ENCODE measurements at places on chromosomes 13 and 19.

GRCh38 chr13:101998129-101998528, 403.7 kb downstream of the FGF14 start:
- no peak for DNase-seq

GRCh38 chr19:4523306-4524110, 5.2 kb upstream of the PLIN4 start:
- no peak for DNase-seq

- no peak for DNase-seq
Observed at GRCh38 chr13:77448689-77449088, 86.8 kb upstream of the SCEL start.

- no peak for DNase-seq
Observed at GRCh38 chr13:32253911-32254399, 61.2 kb downstream of the ZAR1L start.

DNA sequence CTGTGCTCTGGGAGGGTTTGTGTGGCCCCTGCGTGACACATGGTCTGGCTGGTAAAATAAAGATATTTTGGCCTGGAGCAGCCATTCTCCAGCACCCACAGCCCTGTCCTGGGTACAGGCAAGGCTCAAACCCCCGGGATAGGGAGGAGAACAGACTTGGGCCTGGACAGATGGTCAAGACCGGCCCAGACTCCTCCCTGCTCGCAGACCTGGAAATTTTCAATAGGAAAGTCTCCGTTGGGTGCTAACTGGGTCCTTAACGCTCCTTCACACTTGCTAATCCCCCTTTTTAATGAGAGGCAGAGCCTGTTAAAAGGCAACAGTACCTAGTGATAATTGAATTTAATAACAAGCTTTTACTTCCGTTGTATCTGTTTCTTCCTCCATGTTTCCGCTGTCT, 2.5 kb downstream of the PALM start:
- no peak for DNase-seq

- no peak for DNase-seq
Observed at GRCh38 chr13:76717092-76717491, 169.1 kb downstream of the KCTD12 start.

DNA sequence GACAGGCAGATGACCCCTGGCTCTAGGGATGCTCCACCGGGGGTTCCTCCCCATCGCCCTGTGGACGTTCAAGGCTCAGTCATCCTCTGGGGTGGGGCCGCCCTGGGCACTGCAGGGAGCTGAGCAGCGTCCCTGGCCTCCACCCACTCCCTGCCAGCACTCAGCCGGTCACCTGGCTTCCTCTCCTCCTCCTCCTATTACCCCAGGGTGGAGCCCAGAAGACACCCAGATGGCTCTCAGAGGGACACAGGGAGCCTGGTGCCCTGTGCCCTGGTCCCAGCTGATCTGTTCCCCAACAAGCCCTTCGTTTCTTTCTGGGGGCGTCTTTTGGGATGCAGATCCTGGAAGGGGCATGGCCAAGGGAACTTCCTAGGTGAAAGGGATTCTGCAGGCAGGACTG, 3.7 kb upstream of the MKNK2 start:
- no peak for DNase-seq

DNA sequence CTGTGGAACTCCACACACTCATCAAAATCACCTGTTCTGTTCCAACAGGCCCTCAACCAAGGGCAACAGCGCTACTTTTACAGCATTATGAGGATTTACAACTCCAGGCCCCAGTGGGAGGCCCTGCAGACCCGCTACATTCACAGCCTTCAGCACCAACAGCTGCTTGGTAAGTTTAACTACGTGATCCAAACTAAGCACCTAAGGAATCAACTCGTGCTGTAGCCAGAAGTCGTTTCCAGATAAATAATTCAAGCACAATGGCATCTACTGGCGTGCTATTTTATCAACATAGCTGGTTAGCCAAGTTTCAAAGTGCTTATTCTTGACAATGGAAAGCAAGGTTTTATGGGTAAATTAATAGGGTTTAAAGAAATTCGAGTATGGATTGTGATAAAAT, 5.3 kb downstream of the FAM216B start:
- DNase-seq: no peak

DNA sequence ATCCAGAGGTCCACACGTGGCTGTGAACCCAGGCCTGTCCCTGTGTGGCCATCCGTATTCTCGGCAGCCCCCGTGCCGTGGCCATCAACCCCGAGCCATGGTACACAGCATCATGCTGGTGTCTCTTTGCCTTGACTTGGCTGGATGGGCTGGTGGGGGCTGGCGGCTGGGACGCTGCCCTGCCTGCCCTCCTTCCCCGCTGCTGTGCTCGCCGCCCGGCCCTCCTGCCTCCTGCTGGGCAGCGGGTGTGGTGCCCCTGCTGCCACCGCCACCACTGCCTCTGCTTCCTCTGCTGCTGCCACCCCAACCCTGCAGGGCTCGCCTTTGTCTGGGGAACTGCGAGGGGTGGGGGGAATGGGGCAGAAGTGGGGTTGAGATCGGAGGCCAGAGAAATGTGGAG, 19.7 kb upstream of the EHD2 start:
- no peak for DNase-seq

- no peak for DNase-seq
Observed at GRCh38 chr13:33863188-33863789, 45.3 kb downstream of the RFC3 start.

DNA sequence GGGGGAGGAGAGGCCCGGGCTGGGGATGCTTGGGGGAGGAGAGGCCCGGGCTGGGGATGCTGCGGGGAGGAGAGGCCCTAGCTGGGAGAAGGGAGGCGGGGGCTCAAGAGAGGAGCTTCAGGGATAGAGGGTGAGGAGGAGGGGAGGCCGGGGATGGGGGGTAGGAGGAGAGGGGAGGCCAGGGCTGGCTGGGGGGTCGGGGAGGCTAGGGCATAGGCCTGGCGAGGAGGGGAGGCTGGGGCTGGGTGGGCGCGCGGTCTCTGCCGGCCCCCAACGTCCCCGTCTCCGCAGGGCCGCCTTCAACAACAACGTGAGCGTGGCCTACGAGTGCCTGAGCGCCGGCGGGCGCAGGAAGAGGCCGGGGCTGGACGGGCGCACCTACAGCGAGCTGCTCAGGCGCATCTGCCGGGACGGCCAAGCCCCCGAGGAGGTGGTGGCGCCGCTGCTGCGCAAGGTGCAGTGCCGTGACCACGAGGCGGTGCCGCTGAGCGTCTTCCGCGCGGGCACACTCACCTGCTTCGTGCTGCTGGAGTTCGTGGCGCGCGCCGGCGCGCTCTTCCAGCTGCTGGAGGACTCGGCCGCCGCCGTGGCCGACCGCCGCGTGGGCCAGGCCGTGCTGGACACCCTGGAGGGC, 11.4 kb downstream of the TPGS1 start:
- DNase-seq: no peak

GRCh38 chr13:46170268-46170667, 11.7 kb downstream of the LCP1 start:
- no peak for DNase-seq

- no peak for DNase-seq
Observed at GRCh38 chr19:11154683-11155047, 917 bp downstream of the SPC24 start.

- DNase-seq: no peak
Observed at GRCh38 chr19:3580156-3580934, 4.9 kb upstream of the GIPC3 start.

- DNase-seq: no peak
Observed at GRCh38 chr13:67574320-67575233, 344.4 kb upstream of the PCDH9 start.

DNA sequence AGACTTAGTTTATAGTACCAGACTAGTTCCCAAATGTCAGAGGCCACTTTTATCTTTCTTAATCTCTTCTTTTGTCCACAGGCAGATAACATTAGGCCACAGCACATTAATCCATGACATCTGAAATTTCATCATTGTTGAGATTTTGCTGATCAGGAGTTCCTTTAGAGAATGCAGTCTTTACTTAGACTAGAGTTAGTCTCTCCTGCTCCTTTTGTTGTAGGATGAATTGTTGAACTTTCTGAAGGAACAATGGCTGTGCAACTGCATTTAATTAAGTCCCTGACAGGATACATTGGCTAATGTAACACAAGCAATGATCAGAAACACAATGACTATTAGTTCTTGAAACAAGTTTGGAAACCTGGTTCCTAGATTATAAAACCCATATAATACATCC, 266.3 kb downstream of the PCDH20 start:
- DNase-seq: no peak

GRCh38 chr13:20161275-20161950, 561 bp upstream of the GJA3 start:
- no peak for DNase-seq

DNA sequence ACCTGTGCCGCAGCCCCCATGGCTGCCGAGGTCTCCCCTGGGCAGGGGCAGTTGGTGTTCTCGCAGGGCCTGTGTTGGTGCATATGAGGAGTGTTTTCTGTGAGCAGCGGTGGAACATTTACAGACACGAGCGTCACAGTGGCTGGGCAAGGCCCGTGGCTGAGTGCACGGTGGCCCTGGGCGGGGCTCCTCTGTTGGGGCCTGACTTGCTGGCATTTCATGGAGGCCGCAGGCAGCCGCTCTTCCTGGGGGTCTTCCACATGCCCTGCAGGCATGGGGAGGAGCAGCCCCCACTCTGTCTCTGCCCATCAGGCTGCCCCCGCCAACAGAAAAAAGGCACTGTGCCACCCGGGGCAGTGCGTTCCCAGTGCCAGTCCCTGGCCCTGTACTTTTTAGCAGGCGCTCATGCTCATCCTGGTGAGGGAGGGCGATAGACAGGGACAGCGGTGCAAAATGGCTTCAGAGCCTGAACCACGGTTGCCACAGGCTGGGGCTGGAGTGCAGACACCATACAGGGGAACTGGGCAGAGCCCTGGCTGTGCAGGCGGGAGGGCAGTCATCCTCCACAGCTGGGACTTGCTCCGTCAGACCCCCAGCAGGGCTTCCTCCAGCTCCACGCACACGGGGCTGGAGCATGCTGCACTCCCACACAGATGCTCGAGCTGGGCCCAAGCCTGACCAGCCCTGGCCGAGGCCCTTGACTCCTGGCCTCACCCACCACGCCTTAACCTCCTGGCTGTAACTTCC, 23.5 kb downstream of the TFDP1 start:
- DNase-seq: no peak

DNA sequence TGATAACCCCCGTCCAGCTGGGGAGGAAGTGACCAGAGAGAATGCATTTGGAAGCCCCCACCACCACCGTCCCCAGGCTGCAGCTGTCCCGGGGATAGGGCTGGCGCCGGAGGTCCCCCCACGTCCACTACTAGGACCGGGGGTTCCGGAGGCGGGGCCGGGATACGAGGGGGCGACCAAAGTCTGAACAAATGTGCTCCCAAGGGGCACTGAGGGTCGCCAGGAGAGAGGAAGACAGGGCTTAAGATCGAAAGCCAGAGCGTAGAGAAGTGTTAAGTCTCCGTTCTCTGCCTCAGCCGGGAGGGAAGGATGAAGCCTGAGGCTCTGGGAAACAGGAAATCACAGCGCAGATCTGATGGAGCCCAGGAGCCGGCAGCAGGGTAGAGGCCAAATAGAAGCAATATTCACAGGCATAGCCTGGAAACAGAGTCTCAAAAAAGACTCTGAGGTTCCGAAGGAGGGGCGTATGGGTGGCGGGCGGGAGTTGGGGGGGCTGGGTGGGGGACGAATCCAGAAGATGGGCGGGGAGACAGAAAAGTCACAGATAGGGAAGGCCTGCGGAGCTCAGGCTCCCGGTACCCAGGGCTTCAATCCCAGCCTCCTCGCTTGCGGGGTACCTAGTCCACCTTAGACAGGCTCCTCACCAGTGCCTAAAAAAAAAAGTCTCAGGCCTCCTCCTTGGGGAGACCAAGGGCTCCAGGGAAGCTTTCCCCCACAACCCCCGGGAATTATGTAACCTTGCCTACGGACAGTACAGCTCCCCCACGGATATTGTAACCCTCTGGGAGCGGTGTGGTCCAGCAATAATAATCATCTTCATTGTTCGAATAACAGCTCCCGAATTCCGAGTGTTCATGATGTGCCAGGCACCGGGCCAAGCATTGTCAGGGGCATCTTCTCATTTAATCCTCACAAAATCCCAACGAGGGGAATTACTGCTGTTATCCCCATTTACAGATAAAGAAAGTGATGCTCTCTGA, 1.1 kb upstream of the ERF start:
- no peak for DNase-seq

DNA sequence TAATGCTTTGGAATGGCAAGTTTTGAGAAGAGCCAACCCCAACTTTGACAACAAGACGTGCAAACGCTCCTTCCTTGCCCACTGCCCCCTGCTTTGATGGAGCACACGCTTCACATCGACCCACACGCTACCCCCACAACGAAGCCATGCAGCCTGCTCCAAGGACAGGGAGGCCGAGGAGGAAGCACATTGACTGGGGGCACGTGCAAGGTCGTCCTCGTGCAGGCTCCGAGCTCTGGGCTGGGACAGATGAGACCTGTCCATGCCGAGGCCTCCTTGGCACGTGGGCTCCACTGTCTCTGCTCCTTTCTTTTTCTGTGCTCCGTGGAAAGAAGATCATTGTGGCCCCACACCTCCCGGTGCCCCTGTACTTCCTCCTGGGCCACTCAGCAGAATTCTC, 309.0 kb downstream of the TEX29 start:
- no peak for DNase-seq

DNA sequence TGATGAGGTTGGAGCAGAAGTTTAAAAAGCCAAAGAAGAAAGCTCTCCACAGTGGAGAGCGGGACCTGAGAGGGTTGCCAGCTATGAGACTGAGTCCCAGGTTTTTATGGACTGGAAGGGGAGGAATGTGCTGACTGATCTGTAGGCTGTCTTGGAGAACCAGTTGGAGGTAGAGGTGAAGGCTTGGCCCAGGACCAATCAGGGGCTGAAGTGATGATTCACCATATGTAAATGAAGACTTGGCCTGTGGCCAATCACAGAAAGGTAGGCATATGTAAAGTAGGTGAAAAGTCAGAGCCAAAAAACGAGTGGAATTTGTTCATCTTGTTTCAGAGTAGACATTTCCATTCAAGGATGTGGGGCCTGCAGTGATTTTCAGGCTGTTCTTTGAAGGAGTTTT, 17.5 kb upstream of the KBTBD6 start:
- no peak for DNase-seq

GRCh38 chr13:69948016-69948415, 159.6 kb upstream of the ATXN8OS start:
- no peak for DNase-seq
